Caco-2 (cell line): ENCODE measurements at places on chromosomes 7 and 10.

DNA sequence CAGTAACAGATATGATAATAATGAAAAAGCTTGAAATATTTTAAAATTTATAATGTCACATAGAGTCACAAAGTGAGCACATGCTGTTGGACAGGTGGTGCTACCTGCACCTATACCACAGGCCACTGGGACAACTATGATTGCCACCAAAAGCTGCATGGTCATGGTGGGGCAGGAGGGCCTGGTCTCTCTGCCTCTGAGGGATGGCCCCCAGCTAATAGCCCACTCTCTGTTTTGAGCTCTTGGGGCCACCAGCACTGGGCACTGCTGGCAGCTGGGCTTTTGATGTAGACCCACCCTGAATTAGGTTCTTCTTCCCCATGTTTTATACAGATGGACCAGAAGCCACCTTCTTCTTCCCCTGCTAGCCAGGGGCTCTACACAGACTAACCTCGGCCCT is 265.4 kb downstream of the KCND2 start:
- H3K27me3 ChIP-seq = no peaks in the 10 kb centered on the region
- no peaks in the 10 kb centered on the region for H3K36me3 ChIP-seq
- H3K27ac ChIP-seq = no peak overlapping the region
- no peak for DNase-seq
- H3K4me1 ChIP-seq = no peaks in the 10 kb centered on the region
- no peak overlapping the region for H3K4me3 ChIP-seq

DNA sequence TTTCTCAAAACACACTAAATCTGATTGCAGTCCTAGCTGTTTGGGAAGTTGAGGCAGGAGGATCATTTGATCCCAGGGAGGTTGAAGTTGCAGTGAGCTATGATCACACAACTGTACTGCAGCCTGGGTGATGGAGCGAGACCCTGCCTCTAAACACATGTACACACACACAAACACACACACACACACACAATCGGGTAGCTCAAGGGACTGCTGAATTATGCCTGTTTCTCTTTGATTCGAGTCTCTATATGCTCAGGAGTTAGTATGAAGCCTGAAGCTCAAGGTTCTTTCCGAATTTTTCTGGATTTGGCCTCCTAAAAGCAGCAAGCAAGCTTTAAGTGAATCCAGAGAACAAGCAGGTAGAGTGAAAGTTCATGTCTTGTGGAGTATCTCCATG is 22.5 kb downstream of the PRTFDC1 start:
- peaks cover 8% of the 10 kb centered on the region for H3K4me1 ChIP-seq
- no peak for DNase-seq
- no peaks in the 10 kb centered on the region for H3K27me3 ChIP-seq
- H3K27ac ChIP-seq = no peak overlapping the region

- no peaks in the 10 kb centered on the region for H3K27me3 ChIP-seq
- no peak overlapping the region for H3K4me3 ChIP-seq
- no peak for DNase-seq
- H3K27ac ChIP-seq = no peak overlapping the region
- H3K4me1 ChIP-seq = peaks cover 8% of the 10 kb centered on the region; the same call in 1 of the 2 replicates
- H3K36me3 ChIP-seq = no peaks in the 10 kb centered on the region
Measured at GRCh38 chr10:78176320-78177317, 143.0 kb downstream of the RPS24 start.

- H3K27me3 ChIP-seq = no peaks in the 10 kb centered on the region
- H3K4me3 ChIP-seq = no peak overlapping the region
- DNase-seq = no peak
- no peaks in the 10 kb centered on the region for H3K4me1 ChIP-seq
Measured at GRCh38 chr10:88457660-88458059, 125.5 kb downstream of the RNLS start.

DNA sequence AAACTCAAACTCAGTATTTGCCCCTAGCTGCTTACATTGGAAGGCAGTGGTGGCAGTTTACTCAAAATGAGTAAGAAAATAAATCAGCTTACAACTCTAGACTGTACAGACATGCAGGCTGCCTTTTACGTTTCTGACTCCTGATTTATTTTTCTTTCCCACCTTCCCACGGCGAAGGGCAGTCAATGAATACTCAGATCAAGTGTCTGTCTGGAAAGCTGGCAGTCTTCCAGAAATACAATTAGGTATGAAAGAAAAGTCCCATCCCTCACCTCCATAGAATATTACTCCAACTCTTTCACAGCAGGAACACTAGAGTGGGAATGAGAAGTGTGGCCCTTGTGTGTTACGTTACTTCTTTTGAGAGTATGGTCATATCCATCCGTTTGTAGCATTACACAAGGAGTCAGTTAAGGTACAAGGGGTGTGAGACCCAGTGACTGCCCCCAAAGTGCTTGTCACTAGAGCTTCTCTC is 1.3 kb upstream of the PAPSS2 start:
- H3K27ac ChIP-seq = no peak overlapping the region
- H3K27me3 ChIP-seq = no peaks in the 10 kb centered on the region
- H3K36me3 ChIP-seq = no peaks in the 10 kb centered on the region
- DNase-seq = no peak
- H3K4me1 ChIP-seq = no peaks in the 10 kb centered on the region

DNA sequence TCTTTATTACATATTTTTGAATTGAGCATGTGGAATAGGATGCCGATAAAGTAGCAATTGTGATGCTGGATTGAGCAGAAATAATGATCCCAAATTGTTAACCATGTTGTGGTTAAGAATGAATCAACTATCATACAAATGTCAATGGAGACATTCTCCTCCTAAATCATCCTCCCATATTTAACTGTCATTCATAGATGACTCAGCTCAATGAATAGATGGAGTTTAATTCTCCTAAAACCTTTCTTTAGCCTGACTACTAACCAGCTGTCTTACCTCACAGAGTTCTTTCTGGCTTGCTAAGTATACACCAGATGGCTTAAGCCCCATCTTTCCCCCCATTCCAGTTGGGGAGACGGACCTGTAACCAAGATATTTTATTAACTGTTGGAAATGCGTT is 23.4 kb upstream of the NPS start:
- no peak overlapping the region for H3K27ac ChIP-seq
- H3K36me3 ChIP-seq = no peaks in the 10 kb centered on the region
- H3K4me3 ChIP-seq = no peak overlapping the region
- DNase-seq = no peak
- no peaks in the 10 kb centered on the region for H3K4me1 ChIP-seq

DNA sequence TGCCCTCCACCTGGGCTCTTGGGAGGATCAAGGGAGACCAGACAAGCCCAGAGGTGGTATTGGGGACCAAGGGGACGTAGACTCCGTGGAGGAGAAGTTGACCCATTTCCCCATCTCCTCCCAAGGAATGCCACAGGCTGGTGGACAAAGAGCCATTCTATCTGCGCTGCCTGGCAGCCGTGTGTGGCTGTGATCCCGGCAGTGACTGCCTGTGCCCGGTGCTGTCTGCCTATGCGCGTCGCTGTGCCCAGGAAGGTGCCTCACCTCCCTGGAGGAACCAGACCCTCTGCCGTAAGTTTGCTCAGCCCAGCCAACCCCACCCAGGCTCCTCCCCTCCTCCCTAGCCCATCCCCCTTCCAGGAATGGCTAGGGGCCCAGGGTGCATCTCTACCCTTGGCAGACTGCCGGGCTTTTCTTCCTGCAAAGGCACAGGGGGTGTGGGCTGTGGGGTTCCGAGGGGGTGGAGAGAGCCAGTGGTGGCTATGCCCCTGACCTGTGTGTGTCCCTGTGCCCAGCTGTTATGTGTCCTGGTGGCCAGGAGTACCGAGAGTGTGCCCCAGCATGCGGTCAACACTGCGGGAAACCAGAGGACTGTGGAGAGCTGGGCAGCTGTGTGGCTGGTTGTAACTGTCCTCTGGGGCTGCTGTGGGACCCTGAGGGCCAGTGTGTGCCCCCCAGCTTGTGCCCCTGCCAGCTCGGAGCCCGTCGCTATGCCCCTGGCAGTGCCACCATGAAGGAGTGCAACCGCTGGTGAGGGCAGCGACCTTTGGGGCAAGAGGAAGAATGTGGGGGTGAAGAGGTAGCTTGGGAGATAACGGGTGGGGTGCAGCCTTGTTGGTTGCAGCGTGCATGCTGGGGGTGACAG is 10.2 kb upstream of the ZNF467 start:
- no peak overlapping the region for H3K27ac ChIP-seq
- no peaks in the 10 kb centered on the region for H3K36me3 ChIP-seq
- no peak overlapping the region for H3K4me3 ChIP-seq

- peaks cover 3% of the 10 kb centered on the region; the same call in 1 of the 2 replicates for H3K27me3 ChIP-seq
- H3K36me3 ChIP-seq = no peaks in the 10 kb centered on the region
- peaks cover 11% of the 10 kb centered on the region for H3K4me1 ChIP-seq
- DNase-seq = peak; percentile 61
- H3K4me3 ChIP-seq = peak overlapping the region; percentile 30
Measured at GRCh38 chr10:117552156-117552631, 9.6 kb downstream of the EMX2 start.

GRCh38 chr7:124898531-124898930 is 31.1 kb downstream of the POT1 start:
- no peaks in the 10 kb centered on the region for H3K27me3 ChIP-seq
- DNase-seq = no peak
- H3K27ac ChIP-seq = no peak overlapping the region
- H3K4me3 ChIP-seq = no peak overlapping the region
- no peaks in the 10 kb centered on the region for H3K36me3 ChIP-seq
- no peaks in the 10 kb centered on the region for H3K4me1 ChIP-seq

- peak overlapping the region; percentile 76 for H3K27ac ChIP-seq
- H3K36me3 ChIP-seq = no peaks in the 10 kb centered on the region
- peak; percentile 65 for DNase-seq
- no peak overlapping the region for H3K4me3 ChIP-seq
- no peaks in the 10 kb centered on the region for H3K27me3 ChIP-seq
- peaks cover 42% of the 10 kb centered on the region for H3K4me1 ChIP-seq
Measured at GRCh38 chr10:29237786-29238185, 51.1 kb upstream of the LYZL1 start.

GRCh38 chr10:103181244-103181643 is 11.8 kb downstream of the NT5C2 start:
- H3K36me3 ChIP-seq = peaks cover 1% of the 10 kb centered on the region; the same call in 1 of the 2 replicates
- H3K27ac ChIP-seq = no peak overlapping the region
- DNase-seq = no peak
- H3K27me3 ChIP-seq = no peaks in the 10 kb centered on the region

- no peak overlapping the region for H3K27ac ChIP-seq
- H3K27me3 ChIP-seq = no peaks in the 10 kb centered on the region
- no peak for DNase-seq
- no peak overlapping the region for H3K4me3 ChIP-seq
- no peaks in the 10 kb centered on the region for H3K36me3 ChIP-seq
- no peaks in the 10 kb centered on the region for H3K4me1 ChIP-seq
Measured at GRCh38 chr7:50273301-50273700, 31.2 kb upstream of the IKZF1 start.

DNA sequence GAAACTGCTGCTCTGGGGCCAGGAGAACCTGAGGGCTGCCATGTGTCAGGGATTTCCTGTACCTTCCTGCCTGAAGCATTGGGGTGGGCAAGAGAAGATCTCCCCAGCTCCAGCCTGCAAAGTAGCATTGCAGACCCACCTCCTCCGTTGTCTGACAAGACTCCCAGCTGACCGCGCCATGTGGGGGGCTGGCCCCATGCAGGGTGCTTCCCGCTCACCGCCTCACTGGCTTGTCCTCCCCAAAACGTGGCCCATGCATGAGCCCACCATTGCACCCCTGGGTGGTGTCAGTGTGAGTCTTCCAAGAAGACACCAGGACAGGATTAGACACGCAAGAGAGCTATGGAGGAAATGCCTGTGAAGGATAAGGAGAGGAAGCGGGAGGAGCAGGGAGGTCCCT is 68.3 kb downstream of the ABRAXAS2 start:
- H3K4me3 ChIP-seq = no peak overlapping the region
- no peaks in the 10 kb centered on the region for H3K27me3 ChIP-seq
- no peak overlapping the region for H3K27ac ChIP-seq

DNA sequence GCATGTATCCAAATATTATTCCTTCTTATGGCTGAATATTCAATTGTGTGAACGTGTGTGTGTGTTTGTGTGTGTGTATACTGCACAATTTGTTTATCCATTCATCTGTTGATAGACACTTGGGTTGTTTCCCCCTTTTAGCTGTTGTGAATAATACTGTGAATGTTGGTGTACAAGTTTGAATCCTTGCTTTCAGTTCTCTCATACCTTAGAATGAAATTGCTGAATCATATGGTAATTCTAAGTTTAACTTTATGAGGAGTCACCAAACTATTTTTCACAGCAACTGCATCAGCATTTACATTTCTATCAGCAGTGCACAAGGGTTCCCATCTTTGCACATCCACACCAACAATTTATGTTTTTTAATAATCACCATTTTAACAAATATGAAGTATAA is 86.9 kb upstream of the GATAD1 start:
- H3K4me1 ChIP-seq = no peaks in the 10 kb centered on the region
- H3K4me3 ChIP-seq = no peak overlapping the region
- DNase-seq = no peak

DNA sequence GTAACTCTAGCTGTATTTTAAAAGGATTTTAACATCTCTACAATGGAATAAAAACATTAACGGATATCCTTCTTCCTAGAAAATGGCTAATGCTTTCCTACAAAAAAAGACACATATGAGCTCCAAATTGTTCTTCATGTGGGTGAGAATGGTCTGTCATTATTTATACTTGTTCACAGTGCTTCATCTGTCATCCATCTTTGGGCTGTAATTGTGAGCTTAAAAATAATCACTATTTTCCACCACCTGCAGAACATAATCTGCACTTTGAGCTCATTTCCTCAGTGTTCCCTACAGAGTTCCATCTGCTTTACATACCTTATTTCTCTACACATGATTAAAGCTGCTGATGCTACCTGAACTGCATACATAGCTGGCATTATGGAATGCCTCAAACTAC is 979.1 kb upstream of the C7orf33 start:
- no peak for DNase-seq
- no peaks in the 10 kb centered on the region for H3K36me3 ChIP-seq
- no peak overlapping the region for H3K4me3 ChIP-seq
- H3K27me3 ChIP-seq = no peaks in the 10 kb centered on the region
- no peaks in the 10 kb centered on the region for H3K4me1 ChIP-seq

- H3K4me3 ChIP-seq = no peak overlapping the region
- DNase-seq = no peak
- no peaks in the 10 kb centered on the region for H3K27me3 ChIP-seq
- H3K4me1 ChIP-seq = peaks cover 13% of the 10 kb centered on the region
- peak overlapping the region; percentile 24 for H3K27ac ChIP-seq
Measured at GRCh38 chr7:99218406-99219184, 10.7 kb upstream of the KPNA7 start.

- H3K27me3 ChIP-seq = no peaks in the 10 kb centered on the region
- peaks cover under 1% of the 10 kb centered on the region for H3K36me3 ChIP-seq
- DNase-seq = no peak
- H3K4me3 ChIP-seq = no peak overlapping the region
Measured at GRCh38 chr10:116925056-116925455, 75.8 kb downstream of the ENO4 start.

- DNase-seq = no peak
- H3K36me3 ChIP-seq = no peaks in the 10 kb centered on the region
- H3K27ac ChIP-seq = no peak overlapping the region
- H3K27me3 ChIP-seq = no peaks in the 10 kb centered on the region
- H3K4me1 ChIP-seq = no peaks in the 10 kb centered on the region
- no peak overlapping the region for H3K4me3 ChIP-seq
Measured at GRCh38 chr10:98790817-98791216, 344.1 kb upstream of the HPS1 start.

DNA sequence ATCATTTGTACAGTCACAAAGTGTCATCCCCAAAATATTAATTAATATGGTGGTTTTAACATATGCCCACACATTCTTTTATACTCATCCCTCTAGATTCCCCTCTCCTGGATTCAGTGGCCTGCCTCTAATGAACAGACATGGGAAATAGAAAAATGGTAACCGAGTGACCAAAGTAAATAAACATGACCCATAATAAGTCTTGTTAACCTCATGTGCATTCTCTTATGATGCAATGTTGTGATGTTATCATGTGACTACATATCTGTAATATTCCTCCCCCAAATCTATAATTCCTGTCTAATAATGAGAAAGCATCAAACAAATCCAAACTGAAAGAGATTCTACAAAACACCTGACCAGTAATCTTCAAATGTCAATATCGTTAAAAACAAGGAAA is 164.5 kb upstream of the PRSS1 start:
- H3K27ac ChIP-seq = no peak overlapping the region
- no peak overlapping the region for H3K4me3 ChIP-seq
- peaks cover 5% of the 10 kb centered on the region; the same call in 1 of the 2 replicates for H3K4me1 ChIP-seq
- no peaks in the 10 kb centered on the region for H3K27me3 ChIP-seq
